ENCODE measurements at places on chromosomes 7 and 10.

DNA sequence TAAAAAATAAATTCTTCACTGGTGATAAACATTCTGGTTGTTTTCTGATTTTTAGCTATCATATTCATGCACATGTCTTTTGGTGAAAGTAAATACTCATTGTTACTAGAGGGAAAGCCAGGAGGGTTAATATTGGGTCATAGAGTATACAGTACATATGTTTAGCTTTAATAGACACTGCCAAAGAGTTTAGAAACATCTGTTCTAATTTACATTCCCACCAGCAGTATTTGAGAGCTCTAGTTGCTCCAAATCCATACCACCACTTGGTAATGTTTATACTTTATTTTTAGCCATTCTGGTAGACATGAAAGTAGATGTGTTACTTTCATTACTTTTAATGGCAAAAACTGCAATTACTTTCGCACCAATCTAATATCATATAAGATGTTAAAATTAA, 108.8 kb downstream of the MKX start:
- DNase-seq: no peak

DNA sequence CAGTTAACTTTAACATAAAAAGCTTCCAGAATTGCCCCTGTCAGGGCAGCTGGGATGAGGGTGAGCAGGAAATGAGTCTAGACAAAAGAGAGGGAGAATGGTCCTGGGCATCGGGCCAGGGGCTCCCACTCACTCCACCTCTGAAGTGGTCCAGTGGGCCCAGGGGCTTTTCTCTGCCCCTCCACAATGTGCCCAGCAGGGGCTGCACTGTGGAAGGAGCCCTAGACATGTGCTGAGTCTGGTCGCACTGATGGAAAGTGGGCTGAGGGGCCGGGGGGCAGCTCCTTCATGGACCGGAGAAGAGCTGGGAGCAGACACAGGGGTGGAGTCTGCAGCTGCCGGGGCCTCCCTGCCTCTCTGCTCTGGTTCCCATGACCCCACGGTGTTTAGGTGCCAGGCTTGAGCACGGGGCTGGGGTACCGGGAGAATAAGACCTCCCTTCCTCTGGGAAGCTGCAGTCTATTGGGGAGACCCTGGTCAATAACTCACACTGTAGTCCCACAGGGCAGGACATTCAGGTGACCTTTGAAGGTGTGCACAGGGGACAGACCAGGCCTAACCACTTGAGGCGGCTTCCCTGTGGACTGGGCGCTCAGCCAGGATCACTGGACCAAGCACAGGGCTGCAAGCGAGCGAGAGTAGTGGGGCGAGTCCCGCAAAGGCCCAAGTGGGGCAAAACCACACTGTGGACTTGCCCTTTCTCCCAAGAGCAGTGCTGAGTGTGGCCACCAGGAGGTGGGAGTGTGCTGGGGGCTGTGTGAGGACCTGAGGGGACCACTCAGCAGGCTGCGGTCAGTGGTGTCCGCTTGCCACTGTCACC, 6.1 kb downstream of the ADCY1 start:
- no peak for DNase-seq

- no peak for DNase-seq
Observed at GRCh38 chr7:154255324-154255723, 203.1 kb downstream of the DPP6 start.

DNA sequence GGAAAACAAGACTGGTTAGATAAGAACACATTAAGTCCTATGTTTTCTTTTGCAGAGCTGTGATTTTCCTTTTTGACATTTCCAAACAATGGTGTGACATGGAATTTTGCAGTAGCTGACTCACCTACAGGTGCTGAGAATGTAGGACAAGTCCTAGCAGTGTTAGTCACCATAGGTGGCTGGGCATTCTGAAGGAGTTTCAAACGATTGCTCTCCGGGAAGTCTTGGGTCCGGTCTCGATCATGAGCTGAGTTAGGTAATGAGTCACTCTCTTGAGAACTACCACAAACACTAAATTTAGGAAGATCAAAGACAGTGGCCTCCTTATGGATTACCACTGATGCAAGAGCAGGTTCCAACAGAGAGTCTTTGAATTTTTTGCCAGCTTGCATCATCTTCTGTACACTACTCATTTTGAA, 3.6 kb downstream of the FIGNL1 start:
- DNase-seq: no peak

GRCh38 chr10:91643700-91644099, 10.8 kb upstream of the PPP1R3C start:
- no peak for DNase-seq

GRCh38 chr10:83723080-83723479, 416.2 kb upstream of the GHITM start:
- DNase-seq: peak; percentile 29

- DNase-seq: no peak
Observed at GRCh38 chr7:18639711-18640110, 144.2 kb downstream of the HDAC9 start.

DNA sequence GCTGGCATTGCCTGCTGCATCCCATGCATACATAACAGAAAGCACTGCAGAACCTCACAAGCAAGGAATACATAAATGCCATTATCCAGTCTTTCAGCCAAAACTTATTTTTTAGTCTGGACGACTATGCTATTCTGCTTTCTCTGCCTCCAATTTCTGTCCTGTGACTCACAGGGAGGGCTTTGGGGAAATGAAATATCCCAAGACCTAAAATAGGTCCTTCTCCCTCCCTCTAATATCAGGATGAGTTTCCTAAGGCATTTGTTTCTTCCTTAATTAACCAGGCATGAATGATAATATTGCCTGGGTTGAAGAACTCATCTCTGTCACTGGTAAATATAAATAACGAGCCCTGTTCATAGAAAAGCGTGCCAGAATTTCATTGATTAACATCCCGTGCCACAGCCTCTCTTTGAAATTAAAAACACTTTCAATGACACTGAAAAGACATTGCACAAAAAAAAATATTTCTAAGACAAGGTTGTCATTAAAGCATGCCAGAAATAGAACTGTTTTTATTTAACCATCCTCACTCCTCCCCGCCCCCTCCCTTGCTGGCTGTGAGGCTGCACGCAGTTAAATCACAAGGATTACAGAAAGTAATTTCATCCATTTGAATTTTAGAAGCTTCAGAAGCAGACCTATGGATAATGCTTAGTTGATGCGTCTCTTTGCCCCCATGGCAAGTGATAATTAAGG, 103.0 kb upstream of the ANKRD1 start:
- DNase-seq: no peak

GRCh38 chr10:5504146-5505072, 5.0 kb upstream of the CALML5 start:
- DNase-seq: no peak

DNA sequence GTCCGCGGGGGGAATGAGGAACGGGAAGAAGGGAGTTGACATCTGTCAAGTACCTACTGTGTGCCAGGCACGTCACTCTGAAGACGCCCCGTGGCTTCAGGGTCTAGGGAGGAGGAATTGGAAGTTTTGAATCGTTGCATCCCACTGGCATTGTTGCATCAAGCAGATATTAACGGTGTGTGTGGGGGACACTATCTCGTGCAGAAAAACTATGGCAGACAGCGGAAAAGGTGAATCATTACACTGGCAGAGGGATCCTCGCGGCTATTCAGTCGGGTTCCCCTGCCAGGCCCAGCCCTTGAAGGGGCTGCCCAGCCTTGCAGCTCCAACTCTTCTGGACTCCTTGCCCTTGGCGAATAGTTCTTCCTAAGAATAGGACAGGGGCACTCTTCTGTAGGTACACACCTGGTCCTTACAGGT, 1.0 kb upstream of the KIAA1549 start:
- DNase-seq: no peak
